ENCODE measurements at places on chromosomes 6 and 20. TPM values are rescaled to one million over a fixed set of nuclear protein-coding genes. Genes with fewer than 3 reads are reported as not detected.

The DEFB129 gene
- total RNA-seq: not detected

The ENPP1 gene
- 0.24 TPM for total RNA-seq

The TMEM14C gene
- 56.4 TPM for total RNA-seq

The C20orf144 gene
- 0.29 TPM for total RNA-seq

The KCNS1 gene
- total RNA-seq: 0.32 TPM

The UNC5CL gene
- 2.1 TPM for total RNA-seq

The WFDC12 gene
- not detected for total RNA-seq

The BIRC7 gene
- total RNA-seq: not detected

The PLCB4 gene
- total RNA-seq: not detected

The OTOR gene
- total RNA-seq: not detected

The EFCAB8 gene
- total RNA-seq: 0.73 TPM

The KIF13A gene
- 0.27 TPM for total RNA-seq

The TOP1 gene
- 98.4 TPM for total RNA-seq

The SASH1 gene
- total RNA-seq: 1.6 TPM

The ZBTB12 gene
- 2.2 TPM for total RNA-seq

The VGLL2 gene
- not detected for total RNA-seq

The TRIM40 gene
- not detected for total RNA-seq

The C6orf132 gene
- 0.07 TPM for total RNA-seq

The FBXO9 gene
- 73.2 TPM for total RNA-seq

The DEFB121 gene
- not detected for total RNA-seq

The PLEKHG1 gene
- 1.2 TPM for total RNA-seq

The FAM50B gene
- total RNA-seq: 9.5 TPM

The DEFB132 gene
- total RNA-seq: not detected

The PI16 gene
- total RNA-seq: 4.6 TPM

The NANP gene
- 6.9 TPM for total RNA-seq

The THEMIS gene
- 58.0 TPM for total RNA-seq

The KHDC1 gene
- 2.9 TPM for total RNA-seq

The HSPA1L gene
- 3.7 TPM for total RNA-seq

The PBOV1 gene
- total RNA-seq: not detected

The HTR1E gene
- not detected for total RNA-seq

The PSORS1C2 gene
- not detected for total RNA-seq

The COL21A1 gene
- total RNA-seq: not detected

The PROKR2 gene
- total RNA-seq: not detected

The C20orf202 gene
- not detected for total RNA-seq
